NCI-H146 (cell line): ENCODE measurements at places on chromosomes 16 and 17.

- no peak for DNase-seq
Observed at GRCh38 chr16:63298993-63299392, 1262.8 kb upstream of the CDH8 start.

DNA sequence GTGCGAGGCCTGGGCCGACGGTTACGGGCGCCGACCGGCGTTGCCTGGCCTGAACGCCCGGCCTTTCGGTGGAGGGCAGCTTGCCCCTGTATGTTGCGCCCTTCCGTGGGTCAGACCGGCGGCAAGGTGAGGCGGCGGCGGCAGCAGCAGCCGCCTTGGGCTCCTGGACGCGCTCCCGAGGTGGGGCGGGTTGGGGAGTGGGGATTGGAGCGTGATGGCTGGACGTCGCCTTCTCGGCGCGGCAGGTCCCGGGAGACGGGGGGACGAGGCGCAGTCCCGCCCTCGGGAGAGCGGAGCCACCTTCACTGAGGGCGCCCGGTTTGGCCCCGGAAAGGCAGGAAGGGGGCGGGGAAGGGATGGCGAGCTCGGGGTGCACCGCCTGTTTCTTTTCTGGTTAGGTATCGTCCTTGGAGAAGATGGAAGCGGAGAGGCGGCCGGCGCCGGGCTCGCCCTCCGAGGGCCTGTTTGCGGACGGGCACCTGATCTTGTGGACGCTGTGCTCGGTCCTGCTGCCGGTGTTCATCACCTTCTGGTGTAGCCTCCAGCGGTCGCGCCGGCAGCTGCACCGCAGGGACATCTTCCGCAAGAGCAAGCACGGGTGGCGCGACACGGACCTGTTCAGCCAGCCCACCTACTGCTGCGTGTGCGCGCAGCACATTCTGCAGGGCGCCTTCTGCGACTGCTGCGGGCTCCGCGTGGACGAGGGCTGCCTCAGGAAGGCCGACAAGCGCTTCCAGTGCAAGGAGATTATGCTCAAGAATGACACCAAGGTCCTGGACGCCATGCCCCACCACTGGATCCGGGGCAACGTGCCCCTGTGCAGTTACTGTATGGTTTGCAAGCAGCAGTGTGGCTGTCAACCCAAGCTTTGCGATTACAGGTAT is 671 bp downstream of the DGKE start:
- DNase-seq: peak; percentile 74

DNA sequence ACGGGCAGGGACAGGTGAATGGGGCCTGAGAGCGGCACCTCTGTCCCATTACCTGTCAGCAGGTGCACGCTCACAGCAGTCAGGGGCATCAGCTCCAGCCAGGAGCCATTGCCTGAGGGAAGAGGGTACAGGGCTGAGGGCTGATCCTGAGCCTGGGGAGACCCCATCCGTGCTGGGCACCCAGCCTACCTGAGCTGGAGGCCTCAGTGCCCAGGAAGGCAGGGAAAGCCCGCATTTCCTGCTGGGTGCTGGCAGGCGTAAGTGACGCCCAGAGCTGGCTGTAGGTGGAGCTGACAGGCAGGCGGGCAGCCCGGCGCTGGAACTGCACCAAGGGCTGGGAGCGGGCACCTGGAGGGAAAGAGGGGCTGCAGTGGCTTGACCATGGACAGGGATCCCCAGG is 7.4 kb downstream of the FAM171A2 start:
- no peak for DNase-seq

- DNase-seq: peak; percentile 24
Observed at GRCh38 chr17:18362698-18363100, 651 bp downstream of the SHMT1 start.

DNA sequence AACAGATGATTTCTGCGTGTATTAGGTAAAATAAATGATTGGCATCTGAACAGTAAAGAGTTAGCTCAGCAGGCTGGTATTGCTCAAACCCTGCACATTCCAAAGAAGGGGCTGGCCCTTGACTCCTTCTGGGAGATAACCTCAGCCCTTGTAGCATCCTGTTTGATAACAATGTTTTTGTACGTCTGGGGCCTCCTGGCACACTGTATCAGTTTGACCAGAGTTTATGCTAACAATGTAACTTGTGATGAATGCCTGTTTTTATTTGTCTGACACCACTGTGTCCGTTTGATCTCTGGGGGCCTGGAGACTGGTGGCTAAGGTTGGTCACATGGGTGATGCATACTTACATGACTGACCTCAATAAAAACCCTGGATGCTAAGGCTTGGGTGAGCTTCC is 43.8 kb upstream of the NDRG4 start:
- no peak for DNase-seq

- no peak for DNase-seq
Observed at GRCh38 chr17:2981325-2981724, 82.1 kb downstream of the OR1D5 start.
